ENCODE measurements at places on chromosomes 11 and 22.
A peak's percentile ranks its signal among the peaks of the same experiment; 100 is the strongest.

DNA sequence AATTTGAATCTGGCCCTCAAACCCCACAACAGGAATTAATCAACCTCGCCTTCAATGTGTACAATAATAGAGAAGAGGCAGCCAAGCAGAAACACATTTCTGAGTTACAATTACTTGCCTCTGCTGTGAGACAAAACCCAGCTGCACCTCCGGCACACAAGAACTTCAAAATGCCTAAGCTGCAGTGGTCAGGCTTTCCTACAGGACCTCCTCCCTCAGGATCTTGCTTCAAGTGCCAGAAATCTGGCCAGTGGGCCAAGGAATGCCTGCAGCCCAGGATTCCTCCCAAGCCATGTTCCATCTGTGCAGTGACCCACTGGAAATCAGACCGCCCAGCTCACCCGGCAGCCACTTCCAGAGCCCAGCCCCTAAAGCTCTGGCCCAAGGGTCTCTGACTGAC lies 3.4 kb upstream of the NDUFC2 start:
- no peak for DNase-seq

DNA sequence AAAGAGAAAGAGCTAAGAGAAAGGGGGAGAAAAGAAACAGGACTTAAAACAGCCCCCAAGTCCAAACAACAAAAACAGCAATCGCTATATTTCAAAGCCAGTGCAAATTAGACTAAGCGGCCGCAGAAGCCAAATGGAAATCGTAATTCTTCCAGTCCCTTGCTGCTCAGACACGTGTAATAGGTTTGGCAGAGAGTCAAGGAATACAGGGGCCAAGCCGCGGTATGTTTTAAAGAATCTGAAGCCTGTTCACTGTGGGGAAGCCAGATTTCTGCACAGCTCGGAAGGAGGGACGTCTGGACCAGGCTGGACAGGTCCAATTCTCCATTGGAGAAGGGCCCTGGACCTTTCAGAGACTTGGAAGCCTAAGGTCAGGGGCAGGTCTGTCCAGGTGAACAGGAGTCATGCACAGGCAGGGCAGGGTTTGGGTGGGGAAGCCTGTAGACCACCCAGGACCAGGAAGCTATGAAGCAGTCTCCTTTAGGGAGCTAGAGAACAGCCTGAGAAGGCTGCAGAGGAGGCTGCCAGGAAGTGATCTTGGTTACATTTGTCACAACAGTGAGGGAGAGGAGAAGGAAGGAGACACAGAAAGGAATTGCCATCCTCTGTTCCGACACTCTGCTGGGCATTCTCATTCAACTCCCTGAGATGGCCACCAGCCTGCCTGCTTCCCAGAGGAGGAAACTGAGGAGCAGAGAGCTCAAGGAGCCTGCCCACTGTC lies 265.5 kb upstream of the ISX start:
- no peak for DNase-seq

GRCh38 chr11:8242499-8243280 lies 21.0 kb downstream of the LMO1 start:
- no peak for DNase-seq

DNA sequence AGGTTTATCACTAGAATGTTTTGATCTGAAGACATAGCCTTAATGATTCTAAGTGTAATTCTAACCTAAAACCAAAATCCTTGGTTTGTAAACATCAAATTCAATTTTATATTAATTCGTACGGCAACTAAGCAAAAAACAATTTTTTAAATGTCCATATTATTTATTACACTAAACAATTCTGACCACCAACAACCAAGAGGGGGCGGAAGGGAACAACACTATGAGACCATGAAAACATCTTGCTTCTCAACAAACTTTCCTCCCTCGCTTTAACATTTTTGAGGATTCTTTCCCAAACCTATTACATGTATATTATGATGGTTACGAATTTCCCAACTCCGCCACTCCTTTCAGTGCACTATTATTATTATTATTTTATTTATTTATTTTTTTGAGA lies 6.5 kb upstream of the UCP2 start:
- DNase-seq, result no peak

DNA sequence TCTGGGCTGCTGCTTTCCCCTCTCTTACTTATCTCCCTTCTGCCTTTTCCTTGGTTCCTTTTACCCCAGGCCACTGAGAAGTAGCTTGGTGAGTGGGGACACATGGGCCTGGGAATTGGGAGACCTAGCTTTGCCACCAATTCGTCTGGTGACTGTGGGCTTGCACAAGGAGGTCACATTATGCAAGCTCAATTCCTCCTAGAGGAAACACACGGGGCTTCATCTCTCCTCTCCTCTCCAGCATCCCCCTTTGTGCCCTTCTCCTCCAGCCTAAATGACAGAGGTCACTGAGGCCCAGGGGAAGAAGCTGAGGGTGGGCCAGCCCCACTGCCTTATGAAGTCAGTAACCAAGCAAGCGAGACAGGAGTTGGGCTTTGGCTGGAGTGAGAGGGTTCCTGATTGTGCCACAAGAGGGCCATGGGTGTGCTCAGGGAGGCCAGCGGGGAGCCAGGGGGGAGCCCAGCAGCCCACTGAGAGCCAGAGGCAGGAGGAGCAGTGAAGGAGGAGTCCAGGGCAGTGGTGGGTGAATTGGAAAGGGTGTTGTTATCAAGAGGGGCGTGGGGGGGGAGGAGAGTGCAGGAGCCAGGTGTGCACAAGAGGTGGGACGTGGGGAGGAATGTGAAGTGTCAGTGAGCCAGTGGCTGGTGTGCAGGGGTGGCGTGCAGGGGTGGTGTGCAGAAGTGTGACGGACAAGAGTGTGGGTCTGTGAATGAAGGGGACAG lies 2.0 kb downstream of the CLCF1 start:
- DNase-seq, result no peak

- no peak for DNase-seq
These were observed 90.8 kb upstream of the TMEM45B start for GRCh38 chr11:129724866-129725265.

DNA sequence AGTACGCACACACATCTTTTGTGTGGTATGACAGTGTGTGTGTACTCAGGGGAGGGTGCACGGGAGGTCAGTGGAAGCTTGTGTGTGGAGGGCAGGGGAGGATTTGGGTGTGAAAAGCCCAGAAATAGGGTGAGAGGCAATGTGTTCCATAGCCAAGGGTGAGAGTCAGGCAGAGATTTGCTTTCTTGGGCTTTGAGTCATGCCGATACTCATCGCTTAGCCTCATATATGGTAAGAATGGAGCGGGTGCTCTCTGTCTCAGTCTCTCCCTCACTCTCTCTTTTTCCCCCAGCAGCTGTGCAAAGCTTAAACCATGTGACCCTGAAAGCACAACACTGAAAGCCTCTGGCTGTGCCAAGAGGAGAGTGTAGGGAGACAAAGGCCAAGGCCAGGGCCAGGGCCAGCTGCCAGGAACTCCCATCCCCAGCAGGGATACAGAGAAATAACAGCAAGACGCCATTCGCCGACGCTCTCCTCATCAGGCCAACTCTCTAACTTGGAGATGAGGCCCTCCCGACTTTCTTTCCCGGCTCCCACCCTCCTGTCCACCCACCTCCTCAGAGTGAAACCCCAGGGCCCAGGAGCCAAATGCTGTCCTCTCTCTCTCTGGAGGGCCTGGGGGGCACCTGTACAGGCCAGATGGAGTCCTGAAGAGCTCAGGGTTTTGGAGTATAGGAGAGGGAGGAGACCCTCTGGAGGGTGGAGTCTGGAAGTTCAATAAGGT lies 20.3 kb upstream of the MICAL3 start:
- no peak for DNase-seq

- DNase-seq, result no peak
These were observed 1143.3 kb downstream of the LRRC4C start for GRCh38 chr11:40316171-40316570.

DNA sequence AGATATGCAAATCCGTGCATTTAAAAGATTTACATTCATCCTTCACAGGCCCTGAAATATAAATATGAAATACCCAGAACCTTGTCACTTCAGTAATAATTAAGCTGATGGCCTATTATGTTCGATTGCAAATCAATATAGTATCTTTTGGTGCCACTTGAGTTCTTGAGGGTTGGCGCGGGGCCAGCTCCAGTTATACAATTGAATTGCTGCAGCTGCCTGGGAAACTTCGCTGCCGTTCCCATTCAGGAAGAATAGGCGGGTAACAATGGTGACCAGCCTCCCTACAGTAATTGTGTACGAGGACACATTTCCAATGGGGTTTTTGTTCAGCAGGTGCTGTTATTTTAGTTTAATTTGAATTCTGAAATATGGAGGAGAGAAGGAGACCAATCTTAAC lies 451.2 kb downstream of the INSC start:
- DNase-seq, result peak; percentile 77
